NCI-H2029 treated with DMSO at 0.1 percent for 48 hours (cell line): ENCODE measurements at places on chromosomes 13 and 19.

GRCh38 chr13:28161370-28161769, 23.0 kb downstream of the PAN3 start:
- DNase-seq, result no peak

- no peak for DNase-seq
Observed at GRCh38 chr13:29754473-29754806, 96.0 kb downstream of the UBL3 start.

DNA sequence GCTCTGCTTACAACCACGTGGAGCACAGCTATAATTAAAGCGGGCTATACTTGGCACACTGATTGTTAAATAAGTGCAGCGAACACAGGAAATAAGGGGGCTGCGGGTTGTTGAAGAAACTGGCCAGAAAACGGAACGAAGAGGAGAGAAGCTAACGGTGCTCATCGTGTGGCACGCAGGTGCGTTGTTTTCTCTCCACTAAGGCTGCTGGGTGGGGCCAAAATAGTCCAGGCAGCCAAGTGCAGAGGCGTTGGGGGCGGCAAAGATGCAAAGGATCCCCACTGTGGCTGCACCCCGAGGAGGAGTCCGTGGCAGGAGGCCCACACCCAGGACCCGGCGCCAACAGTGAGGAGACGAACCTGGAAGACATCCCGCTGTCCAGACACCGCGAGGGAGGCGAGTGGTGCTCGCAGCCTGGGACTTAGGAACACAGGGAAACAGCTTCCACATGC, 8.1 kb upstream of the ARL11 start:
- no peak for DNase-seq

DNA sequence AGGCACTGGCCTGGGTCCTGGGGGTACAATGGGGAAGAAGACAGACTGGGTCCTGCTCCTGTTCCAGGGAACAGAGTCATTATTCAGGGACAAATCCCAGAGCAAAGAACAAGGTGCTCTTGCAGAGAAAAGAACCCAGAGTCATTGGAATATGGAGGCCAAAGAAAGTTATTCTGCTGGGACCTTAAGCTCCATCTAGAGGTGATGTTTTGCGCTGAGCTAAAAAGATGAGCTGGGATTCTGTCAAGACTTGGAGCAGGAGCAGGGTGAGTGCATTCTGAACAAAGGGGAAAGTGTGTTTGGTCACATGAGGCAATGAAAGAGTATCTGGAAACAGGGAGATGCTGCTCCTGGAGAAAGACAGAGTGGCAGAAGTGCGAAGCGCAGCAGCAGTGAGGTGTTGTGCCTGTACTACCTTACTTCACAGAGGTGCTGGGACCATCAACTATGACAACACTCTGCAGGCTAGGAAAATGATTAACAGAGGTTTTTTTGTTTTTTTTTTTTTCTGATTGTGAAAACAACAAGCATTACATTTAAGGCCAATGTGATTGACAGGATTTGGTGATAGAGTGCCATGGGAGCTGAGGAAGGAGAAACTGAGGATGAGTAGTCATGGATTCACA, 95.3 kb upstream of the TNFSF11 start:
- DNase-seq, result no peak

DNA sequence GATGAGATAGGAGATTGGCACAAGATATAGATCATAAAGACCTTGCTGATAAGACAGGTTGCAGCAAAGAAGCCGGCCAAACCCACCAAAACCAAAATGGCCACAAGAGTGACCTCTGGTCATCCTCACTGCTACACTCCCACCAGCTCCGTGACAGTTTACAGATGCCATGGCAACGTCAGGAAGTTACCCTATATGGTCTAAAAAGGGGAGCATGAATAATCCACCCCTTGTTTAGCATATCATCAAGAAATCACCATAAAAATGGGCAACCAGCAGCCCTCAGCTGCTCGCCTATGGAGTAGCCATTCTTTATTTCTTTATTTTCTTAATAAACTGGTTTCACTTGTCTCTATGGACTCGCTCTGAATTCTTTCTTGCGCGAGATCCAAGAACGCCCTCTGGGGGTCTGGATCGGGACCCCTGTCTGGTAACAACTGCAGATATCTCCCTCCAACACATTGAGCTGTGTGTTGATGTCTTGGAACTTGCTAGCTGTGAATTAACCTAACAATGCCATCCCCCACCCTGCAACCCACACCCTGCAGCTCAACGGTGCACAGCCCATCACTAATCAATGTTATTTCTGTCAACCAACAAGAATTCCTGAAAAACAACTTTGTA, 27.1 kb upstream of the GRTP1 start:
- no peak for DNase-seq

DNA sequence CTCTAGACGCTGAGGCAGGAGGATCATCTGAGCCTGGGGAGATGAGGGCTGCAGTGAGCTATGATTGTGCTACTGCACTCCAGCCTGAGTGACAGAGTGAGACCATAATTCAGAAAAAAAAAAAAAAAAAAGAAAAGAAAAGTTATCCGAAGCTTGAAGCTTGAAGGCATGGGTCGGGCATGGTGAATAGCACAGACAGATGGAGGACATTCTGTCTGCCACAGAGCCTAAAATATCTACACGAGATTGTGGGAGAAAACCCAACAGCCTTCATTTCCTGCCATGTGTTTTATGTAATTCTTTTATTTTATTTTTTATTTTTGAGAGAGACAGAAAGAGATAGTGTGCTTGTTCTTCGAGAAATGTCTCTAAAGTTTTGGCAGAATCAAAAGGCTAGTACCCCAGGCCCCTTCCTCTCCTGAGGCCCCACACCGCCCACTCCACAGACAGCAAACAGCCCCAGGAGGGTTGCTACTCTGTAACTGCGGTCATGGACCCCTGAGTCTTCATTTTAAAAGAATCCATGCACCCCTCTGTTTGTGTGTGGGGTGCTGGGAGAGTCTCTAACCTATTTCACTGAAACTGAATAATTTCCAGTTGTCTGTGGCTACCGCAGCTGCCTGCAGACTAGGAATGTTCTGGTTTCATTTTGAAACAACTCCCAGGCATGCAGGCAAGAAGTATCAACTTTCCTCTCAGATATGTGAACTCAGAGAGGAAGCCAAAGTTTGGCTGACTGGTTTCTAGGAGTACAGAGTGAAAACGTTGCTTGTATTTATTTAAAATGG, 38.4 kb upstream of the RCBTB2 start:
- no peak for DNase-seq

DNA sequence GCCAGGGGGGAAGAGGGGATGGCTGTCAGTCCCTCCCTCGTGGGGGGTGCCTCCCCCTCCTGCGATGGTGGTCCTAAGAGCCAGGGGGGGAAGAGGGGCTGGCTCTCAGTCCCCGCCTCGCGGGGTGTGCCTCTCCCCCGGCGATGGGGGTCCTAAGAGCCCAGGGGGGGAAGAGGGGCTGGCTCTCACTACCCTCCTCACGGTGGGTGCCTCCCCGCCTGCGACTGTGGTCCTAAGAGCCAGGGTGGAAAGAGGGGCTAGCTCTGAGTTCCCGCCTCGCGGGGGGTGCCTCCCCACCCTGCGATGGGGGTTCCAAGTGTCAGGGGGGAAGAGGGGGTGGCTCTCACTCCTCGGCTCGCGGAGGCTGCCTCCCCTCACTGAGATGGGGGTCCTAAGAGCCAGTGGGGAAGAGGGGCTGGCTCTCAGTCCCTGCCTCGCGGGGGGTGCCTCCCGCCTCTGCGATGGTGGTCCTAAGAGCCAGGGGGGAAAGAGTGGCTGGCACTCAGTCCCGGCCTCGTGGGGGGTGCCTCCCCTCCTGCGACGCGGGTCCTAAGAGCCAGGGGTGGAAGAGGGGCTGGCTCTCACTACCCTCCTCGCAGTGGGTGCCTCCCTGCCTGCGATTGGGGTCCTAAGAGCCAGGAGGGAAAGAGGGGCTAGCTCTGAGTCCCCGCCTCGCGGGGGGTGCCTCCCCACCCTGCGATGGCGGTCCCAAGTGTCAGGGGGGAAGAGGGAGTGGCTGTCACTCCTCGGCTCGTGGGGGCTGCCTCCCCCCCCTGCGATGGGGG, 2325.6 kb upstream of the PCDH20 start:
- DNase-seq, result no peak

GRCh38 chr13:94660695-94661326, 51.5 kb downstream of the SOX21 start:
- DNase-seq, result no peak

DNA sequence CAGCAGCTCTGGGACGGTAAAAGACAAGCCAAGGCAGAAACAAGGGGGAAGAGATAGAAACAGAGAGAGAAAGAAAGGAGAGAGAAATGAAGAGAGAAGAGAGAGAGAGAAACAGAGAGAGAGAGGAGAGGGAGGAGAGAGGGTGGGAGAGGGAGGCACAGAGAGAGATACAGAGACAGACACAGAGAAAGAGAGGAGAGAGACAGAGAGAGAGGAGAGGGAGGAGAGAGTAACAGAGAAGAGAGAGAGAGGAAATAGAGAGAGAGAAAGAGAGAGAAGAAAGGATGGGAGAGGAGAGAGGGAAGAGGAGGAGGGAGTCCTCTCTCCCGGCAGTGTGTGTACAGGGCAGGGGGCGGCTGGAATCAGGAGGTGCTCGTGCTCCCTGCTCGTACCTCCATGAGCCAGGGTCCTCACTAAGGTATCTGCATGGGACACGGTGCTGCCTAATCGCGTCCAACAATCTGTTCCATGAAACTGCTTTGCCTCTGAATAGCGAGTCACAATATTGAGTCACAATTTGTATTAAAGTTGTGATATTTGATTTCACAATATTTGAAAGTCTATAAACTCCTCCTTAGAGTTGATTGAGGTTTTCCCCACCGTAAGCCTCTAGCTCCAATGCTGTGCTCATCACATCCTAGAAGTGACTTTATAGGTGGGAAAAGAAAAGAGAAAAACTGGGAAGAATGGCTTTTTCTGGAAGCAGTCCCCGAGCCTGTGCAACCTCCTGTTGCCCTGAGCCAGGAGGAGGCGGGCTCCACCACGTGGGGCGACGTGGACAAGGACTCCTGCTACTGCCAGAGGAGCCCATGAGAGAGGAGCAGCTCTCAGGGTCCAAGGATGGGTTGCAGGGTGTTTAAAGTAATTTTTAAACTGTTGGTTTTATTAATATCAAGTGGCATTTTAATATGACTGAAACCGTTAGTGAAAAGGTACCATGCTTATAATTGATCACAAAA, 81.7 kb upstream of the ARHGEF7 start:
- no peak for DNase-seq

GRCh38 chr19:18603958-18604819, 2.4 kb downstream of the CRLF1 start:
- DNase-seq, result no peak

- DNase-seq, result no peak
Observed at GRCh38 chr19:35801828-35802227, 10.8 kb downstream of the PRODH2 start.

GRCh38 chr13:54110597-54110996, 1082.0 kb downstream of the OLFM4 start:
- no peak for DNase-seq

DNA sequence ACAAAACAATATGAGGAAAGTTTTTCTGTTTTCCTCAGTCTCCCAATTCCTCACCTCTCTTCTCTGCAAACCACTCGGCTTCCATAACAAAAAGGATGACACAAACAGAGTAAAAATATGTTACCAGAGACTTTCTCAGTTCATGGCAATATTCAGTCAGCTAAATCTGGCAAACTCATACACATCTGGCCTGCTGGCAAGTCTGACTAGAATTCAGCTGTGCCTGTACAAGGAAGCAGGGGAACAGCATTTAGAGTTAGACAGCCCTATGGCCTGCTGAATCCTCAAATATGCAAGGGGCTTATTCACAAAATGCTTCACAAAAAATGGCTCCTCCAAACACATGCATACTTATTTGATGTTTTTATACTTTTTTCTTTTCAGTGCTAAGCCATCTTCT, 227.8 kb downstream of the ENOX1 start:
- no peak for DNase-seq

DNA sequence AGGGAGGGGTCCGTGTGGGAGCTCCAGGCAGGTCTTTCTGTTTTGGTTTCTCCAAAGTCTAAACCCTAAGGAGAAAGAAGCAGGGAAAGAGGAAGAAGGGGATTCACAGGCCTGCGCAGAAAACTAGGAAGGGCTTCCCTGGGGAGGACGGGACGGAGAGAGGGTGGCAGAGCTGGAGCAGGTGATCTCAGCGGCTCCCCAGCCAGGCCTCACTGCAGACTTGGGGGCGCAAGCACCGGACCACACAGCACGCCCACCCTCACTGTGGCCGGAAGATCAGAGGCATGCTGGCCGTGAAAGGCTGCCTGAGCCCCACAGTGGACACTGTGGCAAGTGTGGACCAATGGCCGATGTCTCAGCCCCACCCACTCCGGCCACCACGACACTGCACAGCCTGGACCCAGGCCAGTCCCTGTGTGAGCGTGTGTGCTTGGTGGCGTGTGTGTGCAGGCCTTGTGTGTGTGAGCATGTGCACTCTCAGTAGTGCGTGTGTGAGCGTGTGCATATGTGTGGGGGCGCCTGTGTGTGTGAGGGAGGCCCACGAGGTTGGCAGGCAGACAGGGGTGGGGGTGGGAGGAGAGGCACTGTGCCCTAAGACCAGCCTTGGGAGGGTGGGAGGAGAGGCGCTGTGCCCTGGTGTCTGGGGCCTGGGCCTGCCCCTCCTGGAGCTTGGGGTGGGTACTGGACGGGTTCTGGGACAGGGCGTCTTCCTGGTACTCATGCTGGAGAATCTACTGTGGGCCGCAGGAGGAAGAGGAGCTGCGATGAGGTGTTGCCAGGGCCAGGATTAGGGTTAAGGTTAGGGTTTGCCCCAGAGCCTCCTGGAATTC, 15.4 kb upstream of the TMEM255B start:
- DNase-seq, result no peak

DNA sequence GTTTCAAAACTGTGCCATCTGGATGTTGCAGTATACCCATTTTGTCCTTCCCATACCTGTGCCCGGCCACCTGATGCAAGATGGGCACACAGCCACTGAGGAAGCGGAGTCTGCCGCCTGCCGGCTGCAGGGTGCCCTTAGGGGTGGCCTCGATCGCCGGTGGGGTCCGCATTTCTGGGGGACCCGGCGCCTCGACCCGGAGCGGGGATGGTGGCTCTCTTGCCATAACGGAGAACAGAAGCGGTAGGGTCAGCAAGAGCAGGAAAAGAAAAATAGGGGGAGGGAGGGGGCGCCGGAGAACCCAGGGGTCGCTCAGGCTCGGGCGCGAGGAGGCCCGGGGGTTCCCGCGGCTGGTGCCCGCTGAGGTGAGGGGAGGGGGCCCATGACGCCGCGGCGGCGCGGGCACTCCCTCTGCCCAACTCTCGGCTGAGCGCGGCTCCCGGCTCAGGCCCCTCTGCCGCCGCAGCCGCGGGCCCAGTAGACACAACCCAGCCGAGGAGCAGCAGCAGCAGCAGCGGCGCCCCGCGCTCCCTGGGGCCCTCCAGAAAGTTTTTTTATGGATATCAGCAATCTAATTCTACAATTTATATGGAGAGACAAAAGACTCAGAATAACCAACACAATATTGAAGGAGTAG, 13.8 kb upstream of the CYP4F2 start:
- DNase-seq, result no peak

- no peak for DNase-seq
Observed at GRCh38 chr19:46393456-46394401, 19.6 kb downstream of the CCDC8 start.

GRCh38 chr19:5189318-5189607, 151.3 kb downstream of the PTPRS start:
- DNase-seq, result no peak

- DNase-seq, result no peak
Observed at GRCh38 chr19:16359964-16360363, 35.3 kb downstream of the KLF2 start.

- DNase-seq, result peak; percentile 22
Observed at GRCh38 chr19:49340069-49340864, 5.1 kb downstream of the CD37 start.

- peak; percentile 14 for DNase-seq
Observed at GRCh38 chr19:2495130-2495641, 19.3 kb downstream of the GADD45B start.

GRCh38 chr19:46726971-46727501, 10.1 kb upstream of the PRKD2 start:
- no peak for DNase-seq

- no peak for DNase-seq
Observed at GRCh38 chr13:67296511-67296910, 66.4 kb upstream of the PCDH9 start.
